ENCODE measurements at places on chromosomes 4 and X. TPM values are rescaled to one million over a fixed set of nuclear protein-coding genes. Genes with fewer than 3 reads are reported as not detected.

NPY1R gene
- not detected for total RNA-seq

MTNR1A gene
- total RNA-seq = not detected

NALF2 gene
- 0.20 TPM for total RNA-seq

RNF128 gene
- not detected for total RNA-seq

MUC7 gene
- not detected for total RNA-seq

JCHAIN gene
- total RNA-seq = not detected

CXCL8 gene
- total RNA-seq = 9.1 TPM

SULT1B1 gene
- total RNA-seq = 8.1 TPM

TCEANC gene
- total RNA-seq = 10.7 TPM

CNKSR2 gene
- total RNA-seq = 6.5 TPM

FRAS1 gene
- total RNA-seq = not detected

NFXL1 gene
- total RNA-seq = 13.0 TPM

AADAT gene
- not detected for total RNA-seq

ERAS gene
- total RNA-seq = not detected

HTN3 gene
- total RNA-seq = not detected

PNCK gene
- total RNA-seq = not detected

FRMD7 gene
- total RNA-seq = not detected

CWH43 gene
- total RNA-seq = not detected

TASL gene
- total RNA-seq = 15.6 TPM

YY2 gene
- 2.4 TPM for total RNA-seq

CT45A10 gene
- not detected for total RNA-seq

S100P gene
- 18.8 TPM for total RNA-seq

PCDH19 gene
- total RNA-seq = not detected

PCDH18 gene
- 0.15 TPM for total RNA-seq

APBB2 gene
- total RNA-seq = 6.2 TPM

ANAPC10 gene
- total RNA-seq = 30.6 TPM

All from T-helper 1 cell treated with Interleukin-12 subunit alpha and Interleukin-12 subunit beta and Interleukin-4 antibody, amounts not matched to agents 30 ng/mL and 1 ng/mL, for 36 hours (primary cell).